ENCODE measurements at places on chromosomes 3 and 15.

GRCh38 chr15:70643106-70643782 lies 120.1 kb downstream of the UACA start:
- DNase-seq, result no peak

DNA sequence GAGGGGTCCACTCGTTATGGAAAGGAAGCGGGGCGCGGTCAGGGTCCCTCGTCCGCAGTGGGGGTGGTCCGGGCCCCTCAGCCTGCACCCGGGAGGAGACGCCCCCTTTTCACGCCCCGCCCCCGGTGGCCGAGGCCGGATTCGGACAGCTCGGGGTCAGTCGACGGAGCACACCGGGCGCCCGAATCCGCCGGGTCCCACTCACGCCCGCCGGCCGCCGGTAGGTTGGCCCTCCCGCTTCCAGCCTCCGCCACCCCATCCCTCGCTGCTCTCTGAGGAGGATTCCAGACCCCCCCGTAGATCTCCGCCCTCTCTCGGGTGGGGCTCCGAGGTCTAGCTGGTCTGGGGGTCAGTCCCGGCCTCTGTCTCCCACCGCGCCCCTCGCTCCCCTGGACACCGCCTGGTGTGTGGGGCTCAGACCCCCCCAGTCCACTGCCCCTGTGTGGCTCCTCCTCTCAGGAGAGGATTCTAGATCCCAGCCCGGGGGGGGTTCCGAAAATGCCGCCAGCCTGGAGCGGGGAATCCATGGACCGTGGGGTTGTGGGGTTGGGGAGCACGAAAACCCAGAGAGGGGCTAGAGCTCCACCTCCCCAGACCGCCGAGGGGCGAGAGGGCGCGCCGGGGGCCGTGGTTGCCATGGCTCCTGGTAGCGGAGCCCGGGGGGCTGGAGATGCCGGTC lies 725 bp downstream of the CHL1 start:
- no peak for DNase-seq

GRCh38 chr3:115239717-115240116 lies 92.6 kb upstream of the ZBTB20 start:
- peak; percentile 85 for DNase-seq

DNA sequence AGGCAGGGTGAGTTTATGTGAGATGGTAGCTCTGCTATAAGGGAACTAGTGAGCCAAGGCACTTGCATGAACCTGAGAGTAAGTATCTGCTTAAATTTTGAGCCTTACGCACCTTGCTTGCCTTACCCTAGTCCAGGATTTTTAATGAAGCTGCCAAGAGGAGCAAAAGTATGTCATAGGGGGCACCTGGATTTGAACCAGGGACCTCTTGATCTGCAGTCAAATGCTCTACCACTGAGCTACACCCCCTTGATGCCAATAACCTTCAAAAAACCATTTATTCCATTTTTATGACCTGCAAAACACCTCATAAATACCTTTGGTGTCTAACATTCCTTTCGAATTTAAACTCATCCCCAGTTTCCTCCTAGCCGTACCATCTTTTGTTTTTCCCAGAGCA lies 88.3 kb upstream of the ACP3 start:
- no peak for DNase-seq
